GM12878 (cell line): ENCODE measurements at places on chromosomes 4 and X. TPM values are rescaled to one million over a fixed set of nuclear protein-coding genes. Genes with fewer than 3 reads are reported as not detected.

The CXXC4 gene
- polyA plus RNA-seq: 5.4 and 7.4 TPM in 2 replicates

The SSX4B gene
- polyA plus RNA-seq: not detected in 2 replicates

The ATG4A gene
- polyA plus RNA-seq: 16.2 and 19.7 TPM in 2 replicates

The STARD8 gene
- polyA plus RNA-seq: not detected in 2 replicates

The TMEM35A gene
- polyA plus RNA-seq: not detected in 2 replicates

The PFKFB1 gene
- 0.18 and 0.59 TPM in 2 replicates for polyA plus RNA-seq

The FOXP3 gene
- not detected in 2 replicates for polyA plus RNA-seq

The CYLC1 gene
- polyA plus RNA-seq: not detected in 2 replicates

The CYSLTR1 gene
- polyA plus RNA-seq: 18.0 and 19.8 TPM in 2 replicates

The ARHGAP6 gene
- polyA plus RNA-seq: 0.20 and 0.94 TPM in 2 replicates

The PLXNB3 gene
- 0.11 and 0.43 TPM in 2 replicates for polyA plus RNA-seq

The VCX2 gene
- polyA plus RNA-seq: not detected in 2 replicates

The DGKQ gene
- 0.79 and 1.1 TPM in 2 replicates for polyA plus RNA-seq

The CENPVL1 gene
- not detected in 2 replicates for polyA plus RNA-seq

The TMA16 gene
- polyA plus RNA-seq: 51.8 and 55.7 TPM in 2 replicates

The SMARCA1 gene
- 0.08 and 0.19 TPM in 2 replicates for polyA plus RNA-seq

The CFP gene
- 1.9 and 3.1 TPM in 2 replicates for polyA plus RNA-seq

The SPINK2 gene
- 0.41 and 0.88 TPM in 2 replicates for polyA plus RNA-seq

The COL25A1 gene
- not detected in 2 replicates for polyA plus RNA-seq

The ZAR1 gene
- not detected in 2 replicates for polyA plus RNA-seq

The PDZD11 gene
- 56.5 and 63.5 TPM in 2 replicates for polyA plus RNA-seq

The HPF1 gene
- 74.7 and 76.3 TPM in 2 replicates for polyA plus RNA-seq

The C4orf50 gene
- polyA plus RNA-seq: not detected in 2 replicates

The GABRE gene
- not detected in 2 replicates for polyA plus RNA-seq

The FNIP2 gene
- polyA plus RNA-seq: 0.04 and 0.13 TPM in 2 replicates

The EGFL6 gene
- polyA plus RNA-seq: not detected in 2 replicates

The ARAP2 gene
- polyA plus RNA-seq: 9.9 and 12.3 TPM in 2 replicates

The SASH3 gene
- 159 and 164 TPM in 2 replicates for polyA plus RNA-seq

The MAGEA2B gene
- not detected in 2 replicates for polyA plus RNA-seq

The PPP2R2C gene
- not detected in 2 replicates for polyA plus RNA-seq

The SRPK3 gene
- 0.10 and 0.19 TPM in 2 replicates for polyA plus RNA-seq

The SATL1 gene
- not detected in 2 replicates for polyA plus RNA-seq

The AMBN gene
- not detected in 2 replicates for polyA plus RNA-seq

The ATP1B4 gene
- not detected in 2 replicates for polyA plus RNA-seq

The SPIN2A gene
- 0.09 and 0.22 TPM in 2 replicates for polyA plus RNA-seq

The P2RY4 gene
- polyA plus RNA-seq: not detected in 2 replicates

The AKAP14 gene
- not detected in 2 replicates for polyA plus RNA-seq
